ENCODE measurements at places on chromosomes 12 and 14.

DNA sequence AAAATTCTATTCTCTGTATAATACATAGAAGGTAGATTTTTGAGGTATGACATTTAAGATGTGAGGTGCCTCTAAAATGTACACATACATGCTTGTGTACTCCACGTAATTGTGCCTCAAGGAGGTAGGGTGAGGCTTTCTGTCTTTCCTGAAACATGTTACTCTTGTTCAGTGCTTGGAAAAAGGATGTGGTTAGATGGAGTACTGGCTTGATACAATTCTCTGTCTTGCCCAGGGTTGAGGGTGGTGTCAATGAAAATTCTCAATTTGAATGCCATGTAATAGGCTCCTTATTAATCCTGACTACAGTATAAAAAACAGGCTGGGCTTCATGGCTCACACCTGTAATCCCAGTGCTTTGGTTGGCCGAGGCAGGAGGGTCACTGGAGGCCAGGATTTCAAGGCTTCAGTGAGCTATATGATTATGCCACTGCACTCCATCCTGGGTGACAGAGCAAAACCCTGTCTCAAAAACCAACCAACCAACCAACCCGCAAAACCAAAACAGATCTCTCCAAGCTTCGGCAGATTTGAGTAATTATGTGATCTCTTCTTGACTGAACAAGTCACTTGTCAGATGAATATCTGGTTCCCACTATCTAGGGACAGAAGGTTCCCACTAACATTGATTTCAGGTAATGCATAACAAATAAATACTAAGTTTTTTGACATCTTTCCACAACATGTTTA is 41.6 kb downstream of the RCOR1 start:
- no peak for DNase-seq

GRCh38 chr12:89316705-89317139 is 35.6 kb downstream of the DUSP6 start:
- no peak for DNase-seq

DNA sequence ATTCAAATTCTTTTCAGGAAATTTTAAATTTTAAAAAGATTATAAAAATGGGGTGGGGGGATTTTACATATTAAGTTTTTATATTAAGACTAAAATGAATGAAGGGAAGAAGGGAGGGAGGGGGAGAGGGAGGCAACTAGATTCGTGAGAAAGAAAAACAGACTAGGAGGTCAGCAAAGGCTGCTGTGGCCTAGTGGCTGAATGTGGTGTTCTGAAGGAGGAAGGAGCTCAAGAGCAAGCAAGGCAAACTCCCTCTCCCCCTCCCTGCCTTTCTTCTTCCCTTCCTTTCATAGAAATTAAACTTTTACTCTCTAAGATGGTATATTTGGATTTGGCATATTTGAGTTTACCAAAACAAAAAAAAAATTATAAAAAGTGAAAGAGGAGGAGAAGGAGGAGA is 18.1 kb downstream of the DYRK2 start:
- DNase-seq: no peak

GRCh38 chr12:118925407-118925806 is 55.9 kb upstream of the SRRM4 start:
- no peak for DNase-seq

- no peak for DNase-seq
Observed at GRCh38 chr12:63304887-63305316, 153.9 kb upstream of the AVPR1A start.
